ENCODE measurements at places on chromosomes 13 and 19. TPM values are rescaled to one million over a fixed set of nuclear protein-coding genes. Genes with fewer than 3 reads are reported as not detected.

Gene ZNF490
- total RNA-seq, result 12.1 TPM

Gene EHD2
- 244 TPM for total RNA-seq

Gene ZNF723
- not detected for total RNA-seq

Gene ZNF530
- 4.2 TPM for total RNA-seq

Gene CCDC122
- 11.2 TPM for total RNA-seq

Gene SYNGR4
- not detected for total RNA-seq

Gene LILRB2
- not detected for total RNA-seq

Gene FGF22
- total RNA-seq, result not detected

Gene URI1
- total RNA-seq, result 62.4 TPM

Gene LYL1
- 0.99 TPM for total RNA-seq

Gene DMKN
- 13.6 TPM for total RNA-seq

Gene TMEM143
- 4.1 TPM for total RNA-seq

Gene ADM5
- total RNA-seq, result 0.44 TPM

Gene ZNF699
- total RNA-seq, result 10.4 TPM

Gene DACH1
- 0.17 TPM for total RNA-seq
